ENCODE measurements at places on chromosomes 2 and 18. TPM values are rescaled to one million over a fixed set of nuclear protein-coding genes. Genes with fewer than 3 reads are reported as not detected.

GRCh38 chr2:3292416-3292815 is 85.2 kb downstream of the EIPR1 start:
- DNase-seq, result no peak

GPR39 gene
- 18.0 TPM for total RNA-seq

BCL2 gene
- total RNA-seq, result 0.05 TPM

DNA sequence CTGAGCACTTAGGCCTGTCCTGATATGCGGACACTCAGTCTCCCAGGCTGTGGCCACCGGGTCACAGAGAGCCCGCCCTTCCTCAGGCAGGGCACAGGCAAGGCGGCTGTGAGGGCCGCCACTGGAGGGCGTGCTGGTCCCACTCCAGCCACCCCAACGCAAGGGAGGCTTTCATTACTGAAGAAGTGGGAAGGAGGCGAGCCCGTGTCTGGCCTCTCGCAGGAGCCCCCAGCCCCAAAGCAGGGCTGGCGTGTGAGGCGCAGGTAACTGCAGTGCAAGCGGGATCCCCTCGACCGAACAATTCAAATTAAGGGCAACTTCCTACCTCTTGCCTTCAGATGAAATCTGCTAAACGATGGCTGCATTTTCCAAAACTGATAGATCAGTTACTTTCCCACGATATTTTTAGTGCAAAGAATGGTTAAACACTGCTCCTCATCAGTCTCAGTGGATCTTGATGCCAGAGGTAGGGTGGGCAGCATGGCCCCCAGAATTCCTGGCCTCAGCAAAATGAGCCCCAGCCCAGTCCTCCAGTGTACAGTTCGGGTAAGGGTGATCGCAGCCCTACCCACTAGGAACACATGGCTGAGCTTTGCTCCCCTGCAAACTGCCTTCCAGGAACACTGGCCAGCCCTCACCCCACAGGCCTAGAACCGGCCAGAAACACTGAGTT is 97.2 kb downstream of the SEPTIN10 start:
- peak; percentile 88 for DNase-seq

DSG4 gene
- 0.38 TPM for total RNA-seq

SPAG16 gene
- total RNA-seq, result 17.7 TPM

All from HT-29 (cell line).